CD4-positive, alpha-beta T cell treated with Interferon gamma for 1 hour (primary cell): ENCODE measurements at places on chromosomes 1 and 21.

DNA sequence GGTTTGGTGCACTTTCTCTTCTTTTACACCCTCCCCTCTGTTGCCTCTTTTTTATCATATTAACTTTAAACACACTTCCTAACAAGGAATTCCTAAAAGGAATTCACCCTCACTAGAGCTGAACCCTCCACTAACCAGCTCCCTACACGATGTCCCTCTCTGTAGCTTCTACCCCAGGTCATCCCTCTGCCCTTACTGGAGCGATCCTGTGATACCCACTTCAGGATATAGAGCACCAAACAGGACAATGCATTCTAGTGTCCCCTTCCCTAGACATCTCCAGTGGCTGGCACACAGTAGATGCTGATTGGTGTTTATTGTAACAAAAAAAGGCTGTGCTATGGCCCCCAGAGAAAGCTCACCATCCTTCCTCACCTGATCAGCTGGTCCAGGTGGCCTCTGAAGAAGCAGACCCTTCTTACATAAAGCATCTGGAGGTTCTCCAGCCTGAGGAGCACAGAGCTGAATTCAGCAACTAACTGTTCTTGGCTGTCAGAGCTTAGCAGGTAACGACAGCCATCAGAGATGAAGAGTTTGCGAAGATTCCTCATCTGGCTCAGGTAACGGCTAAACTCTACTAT is 1.4 kb downstream of the PRAMEF18 start:
- DNase-seq: no peak

DNA sequence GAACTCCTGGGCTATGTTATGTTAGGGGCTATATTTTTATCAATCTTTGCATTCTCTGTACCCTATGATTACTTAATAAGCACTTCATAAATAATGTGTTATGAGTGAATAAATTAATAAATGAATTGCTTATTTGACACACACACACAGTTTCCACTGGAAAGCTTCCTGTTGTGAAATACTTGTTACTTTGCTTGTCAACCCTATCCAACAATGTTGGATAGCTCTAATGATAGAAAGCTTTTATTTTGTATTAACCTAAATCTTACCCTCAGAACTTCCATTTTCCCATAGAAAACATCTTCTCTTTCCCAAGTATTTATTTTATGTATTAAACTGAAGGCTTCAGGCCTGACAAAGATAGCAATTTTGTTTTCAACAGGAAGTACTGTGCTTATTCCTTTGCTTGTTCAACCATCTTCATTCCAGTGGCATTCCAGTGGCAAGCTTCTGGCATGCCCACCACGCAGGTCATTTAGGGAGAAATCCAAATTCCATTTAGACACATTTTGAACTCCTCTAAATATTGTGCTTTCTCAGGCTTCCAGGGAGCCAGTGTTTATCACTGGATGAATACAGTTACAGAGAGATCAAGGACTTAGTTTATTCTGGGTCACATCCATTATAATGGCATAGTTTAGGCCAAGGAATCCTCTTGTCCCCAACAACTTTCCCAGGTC is 134.4 kb downstream of the TGFB2 start:
- no peak for DNase-seq

GRCh38 chr1:59743324-59744091 is 71.2 kb upstream of the HOOK1 start:
- DNase-seq: no peak

DNA sequence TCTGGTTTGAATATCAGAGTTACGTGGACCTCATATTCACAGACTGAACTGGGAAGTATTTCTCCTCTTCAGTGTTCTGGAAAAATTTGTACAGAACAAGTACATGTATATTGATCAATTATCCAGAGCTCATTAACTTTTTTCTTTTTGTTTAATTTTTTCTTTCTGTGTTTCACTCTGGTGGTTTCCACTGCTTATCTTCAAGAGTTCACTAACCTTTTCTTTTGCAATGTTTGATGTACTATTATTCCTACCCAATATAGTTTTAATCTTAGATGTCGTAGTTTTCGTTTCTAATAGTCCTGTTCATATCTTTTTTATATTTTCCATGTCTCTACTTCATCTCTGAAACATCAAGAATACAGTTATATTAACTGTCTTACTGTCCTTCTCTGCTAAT is 46.5 kb downstream of the TUT4 start:
- no peak for DNase-seq

DNA sequence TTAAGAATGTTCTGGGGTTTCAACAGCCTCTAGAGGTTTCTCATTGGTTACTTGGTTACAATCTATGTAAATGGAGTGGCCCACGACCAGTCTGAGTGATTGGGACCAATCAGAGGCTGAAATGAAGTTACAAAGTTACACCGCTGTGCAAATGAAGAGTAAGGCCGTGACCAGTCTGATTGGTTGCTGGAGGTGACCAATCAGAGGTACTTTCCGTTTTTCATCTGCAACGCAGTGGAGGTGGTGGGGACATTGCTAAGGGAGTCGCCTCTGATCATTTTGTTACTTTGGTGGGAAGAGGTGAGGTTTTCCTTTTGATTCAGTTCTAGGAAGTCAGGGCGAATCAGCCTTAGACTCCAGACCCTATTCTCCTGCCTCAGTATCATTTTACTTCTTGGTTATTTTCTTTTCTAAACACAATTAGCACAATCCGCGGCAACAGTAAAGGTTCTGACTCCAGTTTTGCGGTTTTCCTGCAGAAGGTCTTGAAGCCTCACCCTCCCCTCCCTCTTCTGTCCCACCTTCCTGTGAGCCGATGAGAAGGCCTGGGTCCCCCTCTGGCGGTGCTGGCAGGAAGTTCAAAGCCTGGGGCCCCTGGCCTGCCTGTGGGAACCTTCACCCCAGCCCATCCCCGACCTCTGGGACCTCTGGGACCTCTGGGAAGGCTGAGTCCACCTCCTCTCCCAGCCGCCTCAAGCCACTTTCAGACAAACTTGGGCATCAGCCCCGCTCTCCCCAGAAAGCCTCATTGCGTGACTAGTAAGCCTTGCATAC is 38.7 kb upstream of the TTC34 start:
- peak; percentile 68 for DNase-seq

- DNase-seq: no peak
Observed at GRCh38 chr1:179917601-179918429, 35.7 kb downstream of the TOR1AIP1 start.

- DNase-seq: no peak
Observed at GRCh38 chr1:60145771-60146170, 72.2 kb upstream of the C1orf87 start.

DNA sequence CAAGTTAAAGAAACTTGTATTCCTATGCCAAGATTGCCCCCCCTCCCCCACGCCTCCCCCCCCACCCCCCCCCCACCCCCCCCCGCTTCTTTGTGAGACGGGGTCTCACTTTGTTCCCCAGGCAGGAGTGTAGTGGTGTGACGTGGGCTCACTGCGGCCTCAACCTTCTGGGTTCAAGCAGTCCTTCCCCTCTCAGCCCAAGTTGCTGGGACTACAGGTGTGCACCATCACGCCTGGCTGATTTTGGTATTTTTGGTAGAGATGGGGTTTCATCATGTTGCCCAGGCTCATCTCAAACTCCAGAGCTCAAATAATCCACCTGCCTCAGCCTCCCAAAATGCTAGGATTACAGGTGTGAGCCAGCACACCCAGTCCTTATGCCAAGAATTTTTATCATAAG is 136.6 kb downstream of the POU2F1 start:
- no peak for DNase-seq

GRCh38 chr1:112937495-112937894 is 18.5 kb downstream of the SLC16A1 start:
- no peak for DNase-seq

DNA sequence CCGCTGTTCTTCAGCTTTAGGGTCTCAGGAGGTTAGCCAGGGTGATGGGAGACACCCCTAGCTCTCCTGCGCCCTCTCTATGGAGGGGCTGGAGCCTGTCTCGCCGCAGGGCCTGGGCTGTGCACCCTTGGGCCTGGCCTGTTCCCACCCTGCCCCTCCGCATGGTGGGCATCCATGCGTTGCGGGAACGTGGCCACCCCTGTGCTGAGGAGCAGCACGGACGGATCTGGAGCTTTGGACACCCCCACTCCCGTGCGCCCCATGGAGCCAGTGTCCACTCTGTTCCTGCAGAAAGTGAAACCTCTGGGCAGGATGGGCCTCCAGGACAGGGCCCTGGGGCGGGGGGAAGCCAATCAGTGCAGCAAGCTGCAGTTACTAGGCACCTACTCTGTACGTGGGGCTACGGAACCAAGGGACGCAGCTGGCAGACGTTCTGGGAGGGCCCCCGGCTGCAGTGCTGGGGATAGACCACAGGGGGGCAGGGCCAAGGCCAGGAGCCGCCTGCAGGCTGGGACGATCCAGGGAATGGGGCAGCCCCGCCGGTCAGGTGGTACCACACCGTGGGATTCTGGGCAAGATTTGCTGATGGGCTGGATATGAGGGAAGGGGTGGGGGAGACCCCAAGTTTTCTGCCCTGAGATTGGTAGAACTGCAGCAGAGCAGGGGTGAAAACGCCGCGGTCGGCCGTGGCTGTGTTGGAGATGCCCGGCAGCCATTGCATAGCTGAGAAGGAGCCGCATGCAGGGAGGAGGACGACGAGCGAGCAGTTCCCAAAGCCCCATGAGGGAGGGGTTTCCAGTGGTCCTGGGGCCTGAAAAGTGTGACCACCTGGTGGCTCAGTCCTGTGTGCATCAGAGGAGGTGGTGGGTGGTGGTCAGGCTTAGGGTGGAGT is 43.3 kb downstream of the TP73 start:
- DNase-seq: peak; percentile 22

DNA sequence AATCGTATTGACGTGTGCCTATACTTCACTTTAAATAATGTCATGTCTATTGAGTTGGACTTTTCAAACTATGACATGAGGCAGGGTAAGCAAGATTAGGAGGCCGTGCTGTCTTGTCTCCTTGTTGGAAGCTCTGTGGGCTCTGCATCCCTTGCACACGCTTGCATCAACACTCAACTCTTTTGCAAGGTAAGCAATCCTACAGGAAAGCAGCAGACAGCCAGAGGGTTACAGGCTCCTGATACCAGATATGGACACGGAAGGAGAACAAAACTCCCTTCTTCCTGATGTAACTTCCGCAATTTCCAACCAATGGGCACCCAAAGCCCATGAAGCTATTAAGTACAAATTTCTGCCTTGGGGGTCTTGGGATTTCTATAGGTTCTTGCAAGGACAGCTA is 1520.7 kb upstream of the B3GALT2 start:
- no peak for DNase-seq
